ENCODE measurements at places on chromosomes 5 and 9.

- no peak for DNase-seq
Measured at GRCh38 chr5:125113328-125113727, 366.9 kb upstream of the ZNF608 start.

GRCh38 chr5:143182106-143182505, 221.4 kb downstream of the NR3C1 start:
- DNase-seq: no peak

DNA sequence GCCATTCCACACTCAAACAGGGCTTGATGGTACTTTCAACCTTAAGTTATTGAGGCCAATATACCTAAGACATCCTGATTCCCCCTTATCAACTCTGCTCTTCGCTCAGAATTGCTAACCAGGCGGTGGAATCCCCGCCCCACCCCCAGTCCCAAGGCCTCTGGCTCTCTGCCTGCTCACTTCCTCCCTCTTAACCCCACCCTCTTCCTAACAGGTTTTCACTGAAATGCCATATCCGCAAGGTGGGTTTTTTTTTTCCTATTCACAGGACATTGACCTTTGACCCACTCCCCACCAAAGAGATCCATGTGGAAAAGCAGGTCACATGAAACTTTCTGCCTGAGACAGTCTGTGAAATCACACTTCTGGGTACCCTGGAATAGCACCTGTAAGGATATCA, 66.6 kb upstream of the IFNK start:
- DNase-seq: no peak

DNA sequence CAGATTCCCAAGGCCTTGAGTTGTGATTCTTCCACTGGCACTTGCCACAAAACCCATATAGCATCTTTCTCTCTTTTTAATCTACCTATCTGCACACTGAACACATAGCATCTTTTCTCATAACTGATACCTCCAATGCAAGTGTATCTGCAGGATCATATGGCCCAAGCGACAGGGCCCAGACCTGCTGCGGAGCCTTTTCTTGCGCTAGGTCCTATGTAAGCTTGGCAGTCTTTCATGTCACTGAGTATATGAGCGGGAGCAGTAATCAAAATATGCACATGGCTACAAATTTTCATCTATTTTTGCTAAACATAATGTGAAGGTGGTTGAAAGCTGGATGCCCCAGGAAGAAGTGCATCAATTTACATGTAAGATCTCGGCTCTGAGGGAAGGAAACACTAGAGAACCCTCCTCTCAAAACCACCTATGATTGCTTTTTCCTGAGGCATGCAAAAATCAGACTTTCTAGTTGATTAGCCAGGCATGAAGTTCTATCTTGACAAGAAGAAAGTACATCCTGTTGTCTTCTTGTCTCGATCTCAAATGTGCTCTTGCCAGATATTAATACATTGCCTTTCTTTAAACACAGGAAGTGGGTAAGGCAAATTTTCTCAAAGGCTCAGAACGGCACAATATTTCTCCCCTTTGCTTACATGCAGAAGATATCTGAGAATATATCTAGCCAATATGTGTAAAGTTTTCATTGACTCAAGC, 26.9 kb upstream of the CEMIP2 start:
- no peak for DNase-seq

GRCh38 chr9:89277043-89277442, 34.0 kb upstream of the CKS2 start:
- no peak for DNase-seq

DNA sequence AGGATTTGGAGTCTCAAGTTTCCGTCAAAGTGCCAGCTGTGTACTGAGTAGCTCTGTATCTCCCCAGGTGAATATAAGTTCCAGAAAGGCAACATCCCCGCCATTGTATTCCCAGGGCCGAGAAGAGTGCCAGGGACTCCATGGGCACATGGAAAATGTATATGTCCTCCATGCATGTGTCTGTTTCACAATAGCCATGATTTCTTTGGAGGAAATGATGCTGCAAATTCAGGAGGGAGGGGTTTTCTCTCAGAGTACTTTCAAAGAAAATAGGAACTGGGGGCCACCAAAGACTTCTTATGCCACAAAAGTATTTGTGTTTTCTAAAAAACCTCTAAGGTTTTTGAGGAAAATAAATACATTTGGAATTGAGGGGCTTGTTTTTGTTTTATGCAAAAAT, 524.6 kb downstream of the BNC2 start:
- no peak for DNase-seq

DNA sequence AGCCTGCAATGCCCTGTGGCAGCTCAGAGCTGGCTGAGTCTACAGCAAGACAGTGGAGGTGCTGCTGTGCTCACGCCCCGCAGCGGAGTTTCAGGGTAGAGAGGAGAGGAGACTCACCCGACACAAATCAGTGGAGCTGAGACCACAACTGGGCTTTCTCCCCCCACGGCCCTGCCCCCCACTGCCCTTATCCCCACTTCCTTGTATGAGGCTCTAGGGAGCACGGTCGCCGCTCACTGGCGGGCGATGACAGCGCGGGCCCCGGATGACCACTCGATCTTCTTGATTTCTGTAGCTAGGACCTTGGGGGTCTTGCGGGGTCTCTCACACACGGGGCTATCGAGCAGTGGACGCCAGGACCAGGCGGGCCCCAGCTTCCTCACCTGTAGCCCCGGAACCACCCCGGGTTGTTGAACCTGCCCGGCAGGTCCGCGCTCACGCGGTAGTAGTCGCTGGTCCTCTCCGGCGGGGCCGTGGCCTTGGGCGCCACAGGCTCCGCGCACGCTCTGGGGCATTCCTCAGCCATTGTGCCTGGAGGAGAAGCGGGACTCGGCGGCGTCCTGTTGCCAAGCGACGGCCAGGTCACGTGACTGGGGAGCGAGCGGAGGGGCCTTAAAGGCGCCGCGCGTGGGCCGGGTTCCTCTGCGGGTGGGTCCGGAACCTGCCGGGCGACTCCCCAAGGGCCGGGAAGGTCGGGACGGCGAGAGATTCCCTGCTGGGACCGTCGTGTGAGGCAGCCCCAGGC, 984 bp upstream of the MRPS2 start:
- no peak for DNase-seq

DNA sequence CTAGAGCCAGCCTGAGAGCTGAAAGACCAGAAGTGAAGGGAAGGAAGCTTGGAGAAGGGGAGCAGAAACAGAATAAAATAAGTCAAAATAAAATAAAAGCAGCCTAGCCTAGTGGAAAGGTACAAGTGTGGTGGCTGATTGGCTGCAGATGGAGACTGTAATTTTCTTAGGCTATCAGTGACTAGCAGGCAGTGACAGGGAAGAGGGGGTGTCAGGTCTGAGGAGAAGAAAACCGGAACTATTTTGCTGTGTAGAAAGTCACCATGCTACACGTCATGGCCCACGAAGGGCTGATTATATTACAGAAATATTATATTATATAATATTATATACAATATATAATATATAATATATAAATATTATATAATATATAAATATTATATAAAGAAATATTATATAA, 98.1 kb upstream of the TAF11L2 start:
- no peak for DNase-seq

GRCh38 chr9:115855458-115856133, 298.0 kb upstream of the PAPPA start:
- DNase-seq: no peak

GRCh38 chr9:79694676-79695400, 123.1 kb downstream of the TLE4 start:
- no peak for DNase-seq

GRCh38 chr5:66757219-66757833, 161.1 kb downstream of the MAST4 start:
- no peak for DNase-seq

- no peak for DNase-seq
Measured at GRCh38 chr9:15253197-15253596, 53.8 kb downstream of the TTC39B start.

DNA sequence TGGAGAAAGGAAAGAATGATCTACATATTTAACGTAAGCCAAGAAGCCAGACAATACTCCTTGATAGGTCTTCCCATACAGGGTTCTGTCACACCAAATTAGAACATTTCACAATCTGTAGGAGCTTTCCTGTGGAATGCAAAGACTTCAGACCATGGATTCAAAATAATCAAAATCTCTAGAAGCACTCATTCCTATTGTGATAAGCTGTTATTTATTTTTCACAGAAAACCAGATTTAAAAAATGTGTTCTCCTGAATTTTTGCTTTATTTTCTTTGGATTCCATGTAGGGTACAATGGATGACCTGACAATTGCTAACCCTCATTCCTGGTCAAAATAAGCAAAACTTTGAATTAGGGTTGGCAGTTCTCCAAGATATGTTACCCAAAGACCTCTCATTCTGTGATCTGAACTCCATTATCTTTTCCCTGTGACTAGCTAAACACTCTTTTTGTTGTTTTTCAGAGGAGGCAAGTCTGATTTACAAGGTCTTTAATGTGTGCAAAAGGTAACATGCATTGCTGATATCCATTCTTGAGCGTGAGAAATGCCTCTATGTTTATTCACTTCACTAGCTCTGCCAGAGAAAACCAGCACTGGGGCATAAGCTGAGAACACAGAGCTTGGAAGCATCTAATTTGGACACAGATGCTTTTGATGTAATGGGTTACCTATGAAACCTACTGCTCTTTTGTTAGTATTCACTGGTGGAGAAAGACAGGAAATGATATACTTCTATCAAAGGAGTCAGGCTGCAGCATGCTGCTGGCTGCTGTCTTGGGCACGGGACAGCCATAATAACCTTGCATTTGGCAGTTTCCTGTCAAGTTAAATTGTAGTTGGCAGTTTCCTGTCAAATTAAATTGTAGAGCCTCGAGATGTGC, 31.4 kb downstream of the ACTBL2 start:
- no peak for DNase-seq

DNA sequence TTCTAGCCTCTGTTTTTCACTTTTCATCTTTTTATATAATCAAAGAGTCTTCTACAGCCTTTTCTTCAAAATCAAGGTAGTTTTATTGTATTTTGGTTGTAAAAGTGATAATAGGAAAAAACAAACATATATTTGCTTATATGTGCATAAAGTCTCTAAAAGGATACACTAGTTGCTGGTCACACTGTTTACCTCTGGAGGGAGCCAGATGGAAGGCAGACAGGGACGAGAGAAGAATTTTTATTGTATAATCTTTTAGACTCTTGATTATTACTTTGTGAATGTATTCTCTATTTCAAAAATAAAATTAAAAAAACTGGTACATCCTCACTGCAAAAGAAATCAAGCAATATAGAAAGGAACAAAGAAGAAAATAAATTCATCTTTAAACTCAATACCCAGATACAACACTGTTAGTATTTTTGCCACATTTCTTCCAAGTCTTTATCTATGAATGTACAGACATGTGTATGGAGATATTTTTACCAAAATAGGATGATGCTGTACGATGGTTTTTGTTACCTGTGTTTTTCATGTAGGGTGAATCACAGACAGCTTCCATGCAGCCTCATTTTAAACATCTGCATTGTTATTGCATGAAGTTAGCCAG, 6.1 kb upstream of the RNF183 start:
- no peak for DNase-seq

DNA sequence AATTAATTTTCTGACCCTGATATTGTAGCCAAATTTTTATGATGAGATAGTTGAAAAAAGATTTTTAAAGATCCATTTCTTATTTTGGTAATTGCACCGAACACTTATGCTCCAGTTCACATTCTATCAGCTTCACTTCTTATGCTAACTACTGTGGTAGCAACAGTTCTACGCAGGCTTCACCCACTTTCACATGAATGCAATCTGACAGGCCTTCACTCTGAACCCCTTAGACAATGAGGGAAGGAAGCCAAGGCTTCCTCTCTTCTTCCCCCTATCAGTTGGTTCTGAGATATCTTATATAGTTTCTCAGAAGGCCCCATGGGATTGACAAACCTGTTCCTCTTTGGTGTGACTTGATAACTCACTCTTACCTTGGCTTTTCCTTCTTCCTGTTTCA, 185.8 kb downstream of the CETN3 start:
- DNase-seq: no peak

DNA sequence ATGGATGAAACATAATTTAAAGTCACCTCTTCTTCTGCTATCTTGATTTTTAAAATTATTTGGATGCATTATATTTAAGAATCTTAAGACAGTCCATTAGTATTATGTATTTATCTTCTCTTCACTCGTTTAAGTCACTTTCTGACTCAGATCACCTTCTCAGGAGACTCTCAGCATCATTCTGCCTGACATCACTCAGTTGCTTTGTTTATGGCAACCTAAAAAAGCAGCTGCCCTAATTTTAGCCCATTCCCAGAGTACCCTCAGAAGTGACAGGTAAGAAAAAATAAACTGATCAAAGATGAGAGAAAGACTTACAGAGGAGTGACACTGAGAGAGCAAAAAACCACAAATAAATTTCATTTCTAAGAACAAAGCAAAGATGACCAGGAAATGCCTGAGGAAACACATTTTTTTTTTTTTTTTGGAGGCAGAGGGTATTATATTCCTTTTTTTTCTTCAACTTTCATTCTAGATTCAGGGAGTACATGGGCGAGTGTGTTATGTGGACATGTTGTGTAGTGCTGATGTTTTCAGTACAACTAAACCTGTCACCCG, 140.5 kb downstream of the MUSK start:
- DNase-seq: no peak

DNA sequence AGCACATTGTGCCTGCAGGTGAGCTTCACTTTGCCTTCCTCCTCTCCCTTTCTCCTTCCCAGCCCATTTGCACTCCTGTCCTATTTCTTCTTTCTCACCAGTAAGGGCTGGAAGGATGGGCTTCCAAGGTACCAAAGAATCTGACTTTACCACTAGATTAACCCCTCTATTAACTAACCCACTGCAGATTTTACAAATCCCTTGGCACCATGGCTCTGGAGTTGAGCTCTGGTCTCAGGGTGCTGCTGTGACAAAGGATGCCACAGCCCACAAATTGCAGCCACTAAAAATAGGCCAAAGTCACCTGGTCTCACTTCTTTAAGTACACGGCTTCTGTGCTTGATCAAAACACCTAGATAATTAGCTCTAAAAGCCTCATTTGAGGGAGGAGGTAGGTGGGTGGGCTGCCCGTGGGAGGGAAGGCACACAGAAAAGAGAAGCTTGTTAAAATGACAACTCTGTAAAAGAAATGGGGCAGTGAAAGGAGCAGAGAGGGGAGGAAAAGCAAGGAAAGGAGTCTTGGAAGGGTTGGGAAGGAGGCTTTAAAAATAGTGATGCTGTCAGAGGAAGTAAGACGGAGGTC, 327.4 kb downstream of the DRD1 start:
- DNase-seq: no peak

DNA sequence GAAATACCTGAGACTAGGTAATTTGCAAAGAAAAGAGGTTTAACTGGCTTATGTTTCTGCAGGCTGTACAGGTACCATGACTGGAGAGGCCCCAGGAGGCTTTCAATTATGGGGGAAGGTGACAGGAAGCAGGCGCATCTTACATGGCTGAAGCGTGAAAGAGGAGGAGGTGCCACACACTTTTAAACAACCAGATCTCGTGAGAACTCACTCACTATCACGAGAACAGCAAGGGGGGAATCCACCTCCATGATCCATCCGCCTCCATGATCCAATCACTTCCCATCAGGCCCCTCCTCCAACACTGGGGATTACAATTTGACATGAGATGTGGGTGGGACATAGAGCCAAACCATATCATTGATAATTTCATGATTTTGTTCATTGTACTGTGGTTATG, 2.5 kb upstream of the MED27 start:
- no peak for DNase-seq

Data from cortex of kidney (tissue), 1 donor.